ENCODE measurements at places on chromosomes 1 and 21. TPM values are rescaled to one million over a fixed set of nuclear protein-coding genes. Genes with fewer than 3 reads are reported as not detected.
A peak's percentile ranks its signal among the peaks of the same experiment; 100 is the strongest.

- peaks cover 5% of the 10 kb centered on the region for H3K4me1 ChIP-seq
- no peak overlapping the region for H3K4me3 ChIP-seq
- peaks cover 3% of the 10 kb centered on the region for H3K27me3 ChIP-seq
- no peak for DNase-seq
Measured at GRCh38 chr21:35281956-35282355, 232.9 kb upstream of the RUNX1 start.

DNA sequence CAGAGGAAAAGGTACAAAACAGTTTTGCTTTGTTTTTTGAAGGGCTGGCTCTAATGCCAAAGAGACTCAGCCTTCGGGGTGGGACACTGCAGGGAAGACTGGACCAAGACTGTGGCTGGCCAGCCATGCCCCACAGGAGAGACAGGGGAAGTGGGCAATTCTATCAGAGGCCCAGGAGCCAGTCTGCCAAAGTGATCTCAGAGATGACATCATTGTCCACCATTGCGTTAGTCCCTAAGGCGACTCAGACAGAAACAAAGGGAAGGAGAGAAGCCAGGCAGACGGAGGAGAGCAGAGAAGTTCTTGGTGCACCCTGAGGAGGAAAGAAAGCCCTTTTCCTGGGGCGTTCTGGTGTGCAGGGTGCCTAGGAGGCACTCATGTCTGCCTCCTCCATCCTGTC is 26.4 kb downstream of the OPTC start:
- no peak overlapping the region for H3K4me3 ChIP-seq
- H3K36me3 ChIP-seq = no peaks in the 10 kb centered on the region
- DNase-seq = no peak
- H3K27me3 ChIP-seq = no peaks in the 10 kb centered on the region
- no peak overlapping the region for H3K27ac ChIP-seq

DNA sequence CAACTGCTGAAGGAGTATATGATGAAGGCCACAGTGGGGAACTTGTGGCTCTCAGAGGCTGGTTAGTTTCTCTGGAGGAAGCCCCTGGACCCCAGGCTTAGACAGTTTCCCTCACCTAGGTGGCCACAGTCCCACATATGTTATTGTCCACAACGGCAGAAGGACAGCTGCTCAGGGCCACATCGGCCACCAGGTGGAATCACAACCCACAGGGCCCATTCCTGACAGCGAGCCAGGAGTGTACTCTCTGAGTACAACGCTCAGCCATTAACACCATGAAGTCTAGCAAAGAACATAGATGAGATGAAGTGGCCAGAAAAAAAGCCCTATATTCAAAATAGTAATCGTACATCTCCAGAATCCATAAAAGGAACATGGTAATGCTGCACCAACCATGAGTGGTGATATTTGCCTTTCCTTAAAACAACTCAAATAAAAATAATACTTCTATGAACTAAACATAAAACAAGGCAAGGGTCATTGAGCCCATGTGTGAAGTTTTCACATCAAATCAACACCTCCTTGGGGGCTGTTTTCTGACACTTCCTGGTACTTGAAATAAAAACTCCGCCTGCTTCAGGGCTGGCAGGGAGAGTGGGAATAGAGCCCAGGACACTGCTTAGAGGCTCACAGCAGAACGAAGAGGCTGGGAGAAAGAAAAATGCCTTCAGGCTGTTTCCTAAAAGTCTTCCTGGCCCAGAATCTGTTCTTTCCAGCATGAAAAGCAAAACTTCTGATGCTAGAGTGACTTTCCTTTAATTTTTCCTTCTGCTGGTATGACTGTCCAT is 383.3 kb downstream of the HHAT start:
- no peak for DNase-seq
- no peak overlapping the region for H3K27ac ChIP-seq
- no peak overlapping the region for H3K4me3 ChIP-seq
- no peaks in the 10 kb centered on the region for H3K36me3 ChIP-seq
- H3K4me1 ChIP-seq = no peaks in the 10 kb centered on the region
- H3K27me3 ChIP-seq = no peaks in the 10 kb centered on the region

- peak overlapping the region; percentile 40 for H3K4me3 ChIP-seq
- peaks cover 2% of the 10 kb centered on the region for H3K27me3 ChIP-seq
- DNase-seq = peak; percentile 60
- H3K36me3 ChIP-seq = peaks cover 3% of the 10 kb centered on the region
- H3K4me1 ChIP-seq = peaks cover 42% of the 10 kb centered on the region
Measured at GRCh38 chr1:91754348-91754747, 131.6 kb downstream of the TGFBR3 start.

GRCh38 chr1:153655333-153655732 is 3.2 kb upstream of the SNAPIN start:
- peaks cover 13% of the 10 kb centered on the region for H3K4me1 ChIP-seq
- H3K27ac ChIP-seq = no peak overlapping the region
- DNase-seq = no peak
- no peaks in the 10 kb centered on the region for H3K27me3 ChIP-seq

DNA sequence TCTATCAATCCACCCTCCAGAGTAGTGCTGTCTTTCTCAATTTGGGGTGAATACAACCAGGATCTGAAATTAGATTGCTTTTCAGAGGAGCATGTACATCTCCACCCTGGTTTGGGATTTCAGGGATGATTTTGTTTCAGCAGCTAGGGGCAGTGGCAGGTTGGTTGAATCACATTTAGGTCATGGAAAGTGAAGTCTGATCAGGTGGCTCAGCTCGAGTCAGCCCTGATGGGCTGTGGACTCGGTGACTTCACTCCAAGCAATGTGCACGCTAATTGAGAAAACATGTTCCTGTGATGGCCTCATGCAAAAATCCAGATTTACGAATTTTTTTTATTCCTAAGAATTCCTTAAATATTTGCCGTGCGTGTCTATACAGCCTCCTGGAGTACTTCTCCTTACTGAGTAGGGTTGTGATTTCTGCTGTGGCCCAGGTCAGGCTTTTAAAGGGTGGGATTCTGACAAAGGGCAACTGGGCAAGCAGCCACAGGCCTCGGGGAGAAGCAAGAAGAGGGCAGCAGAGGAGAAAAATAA is 7.5 kb downstream of the NGF start:
- H3K27ac ChIP-seq = no peak overlapping the region
- H3K36me3 ChIP-seq = no peaks in the 10 kb centered on the region
- H3K4me3 ChIP-seq = no peak overlapping the region

SH2D5 gene
- total RNA-seq = 2.8 TPM

CDA gene
- total RNA-seq = not detected

KDF1 gene
- 0.60 TPM for total RNA-seq

RIPK4 gene
- 0.76 TPM for total RNA-seq

RXFP4 gene
- total RNA-seq = 0.16 TPM

CD52 gene
- 263 TPM for total RNA-seq

PSMB4 gene
- total RNA-seq = 413 TPM

Data from activated naive CD8-positive, alpha-beta T cell treated with anti-CD3 and anti-CD28 coated beads for 36 hours (primary cell).